ENCODE measurements at places on chromosomes 16 and 17. TPM values are rescaled to one million over a fixed set of nuclear protein-coding genes. Genes with fewer than 3 reads are reported as not detected.

The CETP gene
- total RNA-seq = not detected

The DNAH9 gene
- not detected for total RNA-seq

The SP6 gene
- 11.2 TPM for total RNA-seq

GRCh38 chr17:30091121-30091670 lies 25.4 kb upstream of the NSRP1 start:
- no peak for DNase-seq

GRCh38 chr17:10295728-10296343 lies 77.0 kb downstream of the MYH13 start:
- peak; percentile 58 for DNase-seq

Data from HT-29 (cell line).